NCI-H1092 (cell line): ENCODE measurements at places on chromosomes 12 and 14.
A peak's percentile ranks its signal among the peaks of the same experiment; 100 is the strongest.

GRCh38 chr12:4031703-4032291 is 158.6 kb upstream of the PARP11 start:
- DNase-seq, result no peak

- DNase-seq, result no peak
Observed at GRCh38 chr12:13103391-13104033, at the start of gene GSG1. TSS of gene GSG1 (minus strand) at chr12:13103667. CDS start at chr12:13103512, 155 bp downstream.

GRCh38 chr14:89401761-89402160 is 15.3 kb downstream of the FOXN3 start:
- DNase-seq, result no peak

GRCh38 chr12:19010087-19010486 is 119.4 kb upstream of the PLEKHA5 start:
- DNase-seq, result no peak

- no peak for DNase-seq
Observed at GRCh38 chr12:28550757-28551704, 360.8 kb downstream of the CCDC91 start.

- no peak for DNase-seq
Observed at GRCh38 chr14:88452231-88452630, 66.8 kb downstream of the SPATA7 start.

GRCh38 chr14:83260751-83261150 is 1727.1 kb upstream of the SEL1L start:
- DNase-seq, result no peak

GRCh38 chr14:71703477-71703876 is 228.8 kb upstream of the RGS6 start:
- no peak for DNase-seq

DNA sequence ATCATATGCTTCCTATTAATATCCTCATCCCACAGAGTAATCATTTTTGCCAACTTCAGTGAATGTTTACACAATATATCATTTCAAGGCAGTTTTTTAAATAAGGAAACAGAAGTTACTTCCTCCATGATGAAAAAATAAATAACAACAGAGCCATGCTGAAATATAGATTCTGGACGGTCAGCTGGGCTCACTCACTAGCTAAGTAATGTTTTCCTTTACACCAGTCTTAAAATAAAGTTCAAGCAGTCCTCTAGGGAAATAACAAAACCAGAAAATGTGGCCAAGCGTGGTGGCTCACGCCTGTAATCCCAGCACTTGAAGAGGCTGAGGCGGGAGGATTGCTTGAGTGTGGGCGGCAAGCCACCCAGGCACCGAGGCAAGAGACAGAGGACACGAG is 28.7 kb downstream of the AICDA start:
- no peak for DNase-seq

- DNase-seq, result no peak
Observed at GRCh38 chr12:123142921-123143735, 7.8 kb downstream of the PITPNM2 start.

DNA sequence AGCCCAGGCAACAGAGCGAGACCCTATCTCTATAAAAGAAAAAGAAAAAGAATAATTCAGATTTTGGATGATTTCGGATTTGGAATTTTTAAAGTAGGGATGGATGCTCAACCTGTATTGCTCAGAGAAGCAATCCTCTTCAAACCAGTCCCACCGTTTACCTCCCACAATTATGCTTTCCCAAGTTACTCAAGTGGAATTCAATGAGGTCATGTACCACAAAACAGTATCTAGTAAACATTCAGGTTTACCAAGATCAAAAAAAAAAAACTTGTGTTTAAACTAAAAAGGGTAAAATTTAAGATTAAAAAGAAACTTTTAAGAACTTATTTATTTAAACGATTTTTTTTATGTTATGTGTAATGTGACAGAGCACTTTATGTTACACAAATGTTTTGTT is 2.5 kb downstream of the KDM5A start:
- no peak for DNase-seq

DNA sequence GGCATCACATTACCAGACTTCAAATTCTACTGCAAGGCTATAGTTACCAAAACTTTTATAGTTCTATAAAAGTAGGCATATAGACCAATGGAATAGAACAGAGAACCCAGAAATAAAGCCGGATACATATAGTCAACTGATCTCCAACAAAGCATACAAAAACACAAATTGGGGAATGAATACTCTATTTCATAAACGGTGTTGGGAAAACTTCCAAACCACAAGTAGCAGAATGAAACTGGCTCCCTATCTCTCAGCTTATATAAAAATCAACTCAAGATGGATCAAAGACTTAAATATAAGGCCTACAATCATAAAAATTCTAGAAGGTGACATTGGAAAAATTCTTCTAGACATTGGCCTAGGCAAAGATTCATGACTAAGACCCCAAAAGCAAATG is 187.9 kb upstream of the PLXNC1 start:
- no peak for DNase-seq

DNA sequence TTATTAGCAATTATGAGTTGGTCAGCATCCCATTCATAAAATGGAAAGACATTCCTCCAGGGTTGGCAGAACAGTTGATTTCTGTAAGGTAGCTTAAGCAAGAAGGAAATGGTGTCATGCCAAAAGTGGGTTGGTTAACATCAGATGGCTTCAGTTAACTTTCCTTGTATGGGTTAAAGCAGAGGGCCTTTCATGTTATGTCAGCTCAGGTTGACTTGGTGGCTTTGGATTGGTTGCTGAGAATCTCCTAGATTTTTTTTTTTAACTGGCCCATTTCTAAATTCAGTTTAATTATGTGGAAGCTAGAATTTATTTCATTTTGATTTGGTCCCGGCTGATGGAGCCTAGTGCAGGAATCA is 87.8 kb downstream of the BBS10 start:
- no peak for DNase-seq

- DNase-seq, result no peak
Observed at GRCh38 chr12:40336573-40337199, 111.9 kb downstream of the LRRK2 start.

- DNase-seq, result no peak
Observed at GRCh38 chr12:45257185-45257930, 41.5 kb downstream of the ANO6 start.

- peak; percentile 50 for DNase-seq
Observed at GRCh38 chr12:1474041-1474573, 120.3 kb downstream of the FBXL14 start.

GRCh38 chr12:122643207-122643805 is 59.9 kb downstream of the HCAR2 start:
- DNase-seq, result no peak

- no peak for DNase-seq
Observed at GRCh38 chr12:116697716-116698115, 40.2 kb downstream of the SPRING1 start.

DNA sequence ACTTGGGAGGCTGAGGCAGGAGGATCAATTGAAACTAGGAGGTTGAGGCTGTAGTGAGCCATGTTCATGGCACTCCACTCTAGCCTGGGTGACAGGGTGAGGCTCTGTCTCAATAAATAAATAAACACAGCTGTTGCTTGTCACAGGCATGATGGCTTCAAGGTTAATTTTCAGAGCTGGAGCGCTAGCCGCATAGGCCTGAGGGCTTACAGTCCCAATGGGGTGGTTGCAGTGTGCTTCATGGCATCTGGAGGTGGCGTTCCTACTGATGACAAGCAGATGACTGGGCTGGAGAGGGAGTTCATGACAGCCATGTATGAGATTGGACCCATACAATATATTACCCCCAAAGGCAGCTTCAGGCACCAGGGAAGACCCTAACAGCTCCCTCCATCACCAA is 1.6 kb upstream of the FMNL3 start:
- DNase-seq, result no peak

DNA sequence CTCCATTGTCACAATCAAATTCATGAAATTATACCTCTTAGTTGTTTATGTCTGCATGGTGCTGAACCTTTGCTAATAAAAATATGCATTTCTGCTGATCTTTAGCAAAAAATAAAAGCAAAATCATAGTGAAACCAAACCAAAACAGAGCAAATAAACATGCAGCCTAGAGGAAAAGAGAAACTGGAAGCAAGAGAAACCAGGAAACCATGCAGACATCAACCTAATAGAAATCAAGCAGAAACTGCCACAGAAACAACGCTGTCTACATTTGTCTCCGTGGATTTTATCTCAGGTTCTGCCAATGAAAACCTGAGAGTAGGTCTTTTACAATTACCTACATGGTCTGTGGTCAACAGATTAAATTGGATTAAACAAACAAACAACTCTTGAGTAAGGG is 173.7 kb downstream of the SYT10 start:
- DNase-seq, result no peak

DNA sequence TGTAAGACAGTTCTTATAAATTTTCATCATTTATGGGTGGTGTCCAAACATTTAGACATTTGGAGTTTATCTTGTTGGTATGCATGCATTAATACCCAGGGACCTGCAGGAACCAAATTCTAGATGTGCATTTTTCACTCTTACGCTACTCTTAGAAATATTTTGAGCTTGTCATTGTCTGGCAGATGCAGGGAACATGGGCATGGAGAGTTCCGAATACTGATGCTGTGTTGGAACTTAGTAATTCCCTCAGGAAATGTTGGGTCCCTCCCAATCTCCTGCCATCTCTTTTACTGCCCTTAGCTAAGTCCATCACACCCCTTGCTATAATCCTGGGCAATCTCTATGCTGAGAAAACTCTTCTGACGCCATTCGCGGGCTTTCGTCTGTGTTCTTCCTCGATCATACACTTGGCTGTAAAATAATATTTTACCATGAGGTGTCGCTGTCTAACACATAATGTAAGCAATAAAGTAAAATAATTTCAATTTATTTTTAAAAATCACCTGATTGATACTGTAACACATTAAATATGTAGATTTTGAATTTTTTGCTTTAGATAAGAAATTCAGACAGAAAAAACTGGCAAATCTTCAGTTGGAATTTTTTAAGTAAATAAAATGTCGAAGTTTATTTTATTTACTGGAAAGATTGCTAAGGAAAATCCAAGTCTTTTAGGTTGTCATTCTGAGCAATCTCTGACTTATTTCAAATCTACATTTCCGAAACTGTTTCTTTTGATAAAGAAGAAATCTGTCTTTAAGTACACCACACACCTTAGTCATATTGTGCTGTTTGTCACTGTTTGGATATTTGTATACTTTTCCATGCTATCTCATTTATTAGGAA is 304.1 kb upstream of the SSTR1 start:
- peak; percentile 61 for DNase-seq

GRCh38 chr14:76761136-76761959 is at the start of gene VASH1:
TSS of gene VASH1 (plus strand) at chr14:76761468. CDS start at chr14:76762822, 1,354 bp downstream.
- DNase-seq, result peak; percentile 55

DNA sequence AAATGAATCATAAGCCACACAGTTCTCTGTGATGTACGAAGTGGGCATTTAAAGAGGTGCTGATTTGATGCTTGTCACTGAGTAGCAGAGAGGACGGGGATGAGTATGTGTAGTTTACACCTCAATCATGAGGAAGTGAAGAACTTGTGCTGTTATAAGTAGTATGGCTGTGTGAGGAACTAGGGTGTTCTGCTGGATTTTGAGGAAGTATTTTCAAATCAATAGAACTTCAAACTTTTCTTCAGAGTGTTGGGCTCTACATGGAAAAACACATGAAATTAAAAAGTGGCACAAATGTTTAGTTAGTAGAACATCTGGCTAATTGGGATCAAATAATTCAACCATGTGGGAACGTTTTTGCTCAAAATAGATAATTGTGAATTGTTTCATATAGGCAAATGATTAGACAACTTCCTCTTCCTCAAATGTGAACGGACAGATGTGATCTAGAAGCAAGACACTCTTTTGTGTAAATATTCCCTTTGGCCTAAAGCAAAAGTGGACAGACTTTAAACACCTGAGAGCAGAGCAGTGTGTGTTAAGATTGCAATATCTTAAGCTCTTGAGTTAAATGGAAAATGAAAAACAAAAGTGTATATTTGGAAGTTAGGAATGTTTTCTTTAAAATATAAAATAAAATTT is 168.5 kb downstream of the NAV3 start:
- no peak for DNase-seq

DNA sequence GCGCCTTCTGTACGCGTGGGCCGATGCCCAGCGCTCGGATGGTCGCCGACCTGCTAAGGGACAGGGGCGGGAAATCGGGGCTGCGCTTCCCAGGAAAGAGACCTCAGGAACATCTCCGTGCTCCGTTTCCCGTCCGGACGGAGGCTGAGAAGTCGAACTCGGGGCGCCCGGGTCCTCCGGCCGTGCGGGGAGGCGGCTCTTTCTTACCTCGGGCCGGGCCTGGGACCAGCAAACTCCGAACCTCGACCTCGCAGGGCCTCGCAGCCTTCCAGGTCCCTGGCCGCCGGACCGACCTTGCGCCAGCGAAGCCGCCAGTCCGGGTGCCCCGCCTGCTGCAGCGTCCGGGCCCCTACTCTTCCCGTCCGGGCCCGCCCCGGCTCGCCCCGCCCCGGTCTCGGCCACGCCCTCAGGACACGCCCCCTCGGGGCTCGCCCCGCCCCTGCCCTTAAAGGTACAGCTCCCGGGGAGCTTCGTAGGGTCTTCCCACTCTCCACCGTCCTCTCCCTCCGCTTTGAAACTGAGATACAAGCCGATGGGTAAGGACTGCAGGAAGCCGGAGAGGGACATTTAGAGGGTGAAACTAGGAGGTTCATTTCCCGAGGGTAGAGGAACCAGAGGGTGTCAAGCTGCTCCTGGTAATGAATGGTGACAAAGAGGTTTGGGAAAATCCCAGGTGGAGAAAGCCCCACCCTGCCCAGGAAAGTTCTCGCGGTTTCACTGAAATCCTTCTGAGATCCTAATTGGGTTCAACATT is at the start of gene SLC8B1:
Gene SLC8B1, minus strand, starts transcription at position 324 of the 754 bp plus-strand sequence. CDS start 2,231 bp downstream, outside the sequence.
- DNase-seq, result no peak

DNA sequence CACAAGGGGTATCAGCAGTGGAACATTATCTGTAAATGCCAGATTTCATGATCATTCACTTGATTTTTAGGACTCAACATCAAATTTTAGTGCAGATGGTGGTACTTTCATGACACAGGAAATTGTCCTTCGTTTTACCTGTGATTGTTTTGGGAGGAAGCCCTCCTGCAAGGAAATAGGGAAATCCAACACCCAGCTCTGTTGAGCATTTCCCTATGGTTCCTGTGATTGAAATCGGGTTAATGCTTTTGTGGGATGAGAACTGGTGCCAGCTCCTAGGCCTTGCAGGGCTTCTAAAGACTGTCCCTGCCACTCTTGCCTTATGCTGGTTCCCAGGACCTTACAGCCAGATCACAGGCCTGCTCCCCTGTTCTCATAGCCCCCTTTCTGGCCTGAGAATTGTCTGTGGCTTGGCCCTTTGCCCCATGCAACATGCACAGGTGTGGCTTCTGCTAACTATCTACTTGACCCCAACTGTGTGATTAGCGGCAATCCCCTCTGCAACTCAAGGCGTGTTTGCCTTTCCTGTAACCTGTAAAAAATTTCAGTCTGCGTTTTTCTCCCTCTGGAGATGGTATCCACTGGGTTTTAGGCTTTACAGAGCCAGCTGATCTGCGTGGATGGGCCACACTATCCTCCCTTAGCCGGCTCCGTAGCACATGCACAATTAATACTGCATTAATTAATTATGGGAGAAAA is 112.5 kb downstream of the ETV6 start:
- no peak for DNase-seq

DNA sequence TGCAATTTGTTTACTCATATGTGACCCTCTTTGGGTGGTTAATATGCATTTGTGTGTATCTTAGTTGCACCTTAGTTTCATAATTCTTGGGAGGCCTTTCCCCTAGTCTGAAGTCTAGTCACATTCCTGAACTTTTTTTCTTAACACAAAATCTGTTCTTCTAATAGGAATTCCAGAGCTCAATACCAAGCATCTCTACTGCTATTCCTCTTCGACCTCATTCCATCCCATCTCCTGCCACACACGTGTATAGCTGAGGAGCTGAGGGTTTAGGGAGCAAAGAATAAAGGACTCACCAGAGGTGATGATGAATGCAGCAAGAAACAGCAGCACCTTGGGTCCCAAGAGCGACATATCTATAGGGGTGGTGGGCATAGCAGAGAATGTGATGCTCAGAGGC is 875 bp downstream of the MFAP5 start:
- no peak for DNase-seq

- no peak for DNase-seq
Observed at GRCh38 chr14:21825845-21826244, 152.2 kb upstream of the OR4E1 start.
